Testis (tissue), 5 donors: ENCODE measurements at places on chromosomes 1 and 21. TPM values are rescaled to one million over a fixed set of nuclear protein-coding genes. Genes with fewer than 3 reads are reported as not detected.

AIRE gene
- 0.16 TPM for polyA plus RNA-seq

CRYZL1 gene
- polyA plus RNA-seq: 75.7 TPM

GRCh38 chr21:34696121-34696520 is 27.3 kb downstream of the CLIC6 start:
- no peak for DNase-seq
- H3K4me1 ChIP-seq: no peaks in the 10 kb centered on the region
- H3K27me3 ChIP-seq: no peaks in the 10 kb centered on the region
- H3K27ac ChIP-seq: no peak overlapping the region

GRCh38 chr1:177227978-177228692 is 57.4 kb downstream of the BRINP2 start:
- H3K4me1 ChIP-seq: no peaks in the 10 kb centered on the region

- H3K4me1 ChIP-seq: no peaks in the 10 kb centered on the region
- no peaks in the 10 kb centered on the region for H3K36me3 ChIP-seq
- H3K27ac ChIP-seq: no peak overlapping the region
- no peak for DNase-seq
- no peaks in the 10 kb centered on the region for H3K27me3 ChIP-seq
Observed at GRCh38 chr1:15051882-15052528, 101.5 kb upstream of the TMEM51 start.

DNA sequence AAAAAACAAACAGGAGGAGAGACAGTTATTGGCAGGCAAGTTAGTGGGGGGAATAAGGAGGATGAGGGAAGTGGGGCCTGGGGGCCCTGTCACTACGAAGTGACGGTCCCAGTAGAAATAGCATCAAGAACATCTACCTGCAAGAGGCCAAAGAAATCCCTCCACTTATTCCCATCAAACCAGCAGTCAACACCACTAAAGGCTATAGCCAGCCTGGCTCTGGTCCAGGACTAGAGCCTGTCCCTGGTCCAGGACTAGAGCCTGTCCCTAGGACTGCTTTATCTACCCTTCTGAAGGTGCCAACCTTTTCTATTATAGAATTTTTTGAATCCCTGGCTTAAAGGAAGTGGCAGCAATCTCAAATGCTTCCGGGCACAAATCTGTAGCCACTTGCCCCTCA is 3.2 kb downstream of the KLF18 start:
- no peaks in the 10 kb centered on the region for H3K4me1 ChIP-seq
- DNase-seq: no peak

DNA sequence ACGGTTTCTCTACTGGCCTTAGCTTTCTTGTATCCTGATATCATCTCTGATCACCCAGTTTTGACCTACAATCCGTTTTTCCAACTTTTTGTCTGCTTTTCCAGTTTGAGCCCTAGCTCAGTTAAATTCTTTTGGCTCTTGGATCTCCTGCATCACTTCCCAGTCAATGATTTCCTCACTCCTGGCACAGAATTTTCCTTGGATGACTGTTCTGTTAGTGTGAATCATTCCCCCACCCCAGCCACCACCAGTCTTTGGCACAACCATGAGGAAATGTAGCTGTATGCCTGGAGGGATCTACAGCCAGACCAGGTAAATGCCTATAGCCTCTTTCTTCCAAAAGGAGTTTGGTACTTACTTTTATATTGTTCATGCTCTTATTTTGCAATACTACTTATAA is 187.2 kb upstream of the PTGFR start:
- H3K4me1 ChIP-seq: no peaks in the 10 kb centered on the region
- H3K27ac ChIP-seq: no peak overlapping the region
- DNase-seq: no peak
- no peak overlapping the region for H3K4me3 ChIP-seq

RNU1-1 gene
- 18.9 TPM for polyA plus RNA-seq

LCE1B gene
- polyA plus RNA-seq: not detected

DNA sequence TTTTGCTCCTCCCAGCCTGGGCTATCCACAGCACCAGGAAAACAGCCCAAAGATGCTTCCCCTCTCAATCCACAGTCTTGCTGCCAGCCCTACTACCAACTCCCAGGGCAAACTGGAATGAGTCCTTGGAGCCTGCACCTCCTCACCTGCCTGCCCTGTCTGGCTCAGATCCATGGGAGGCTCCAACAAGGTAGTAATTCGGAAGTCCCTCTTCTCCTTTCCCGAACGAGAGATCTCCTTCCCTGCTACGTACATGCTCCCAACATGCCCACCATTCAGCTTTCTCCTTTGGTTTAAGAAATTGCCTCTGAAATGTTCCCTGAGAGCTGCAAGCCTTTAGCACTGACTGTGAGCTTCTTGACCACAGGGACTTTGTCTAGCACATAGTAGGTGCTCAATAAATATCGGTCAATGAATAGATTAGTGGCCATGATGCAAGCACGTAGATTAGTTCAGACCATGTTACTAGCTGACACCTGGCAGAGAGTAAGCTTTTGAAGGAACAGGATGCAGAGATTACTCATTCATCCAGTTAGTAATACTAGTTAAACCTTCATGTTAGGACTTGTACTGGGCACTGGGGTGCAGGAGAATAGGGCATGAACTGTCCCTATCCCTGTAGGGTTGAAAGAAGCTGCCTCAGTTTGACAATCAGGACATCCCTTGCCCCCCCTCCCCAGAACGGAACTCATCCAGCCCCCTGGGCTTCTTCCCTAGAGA is 80.1 kb downstream of the DISP3 start:
- H3K4me3 ChIP-seq: no peak overlapping the region
- DNase-seq: no peak

- no peaks in the 10 kb centered on the region for H3K36me3 ChIP-seq
- no peaks in the 10 kb centered on the region for H3K4me1 ChIP-seq
- no peak for DNase-seq
Observed at GRCh38 chr1:71413441-71414175, 332.8 kb upstream of the ZRANB2 start.

- H3K27ac ChIP-seq: no peak overlapping the region
- no peaks in the 10 kb centered on the region for H3K27me3 ChIP-seq
- H3K4me3 ChIP-seq: no peak overlapping the region
- no peaks in the 10 kb centered on the region for H3K4me1 ChIP-seq
- H3K36me3 ChIP-seq: no peaks in the 10 kb centered on the region
Observed at GRCh38 chr1:10850026-10850425, 53.6 kb upstream of the CASZ1 start.

C1QA gene
- 142 TPM for polyA plus RNA-seq

DNA sequence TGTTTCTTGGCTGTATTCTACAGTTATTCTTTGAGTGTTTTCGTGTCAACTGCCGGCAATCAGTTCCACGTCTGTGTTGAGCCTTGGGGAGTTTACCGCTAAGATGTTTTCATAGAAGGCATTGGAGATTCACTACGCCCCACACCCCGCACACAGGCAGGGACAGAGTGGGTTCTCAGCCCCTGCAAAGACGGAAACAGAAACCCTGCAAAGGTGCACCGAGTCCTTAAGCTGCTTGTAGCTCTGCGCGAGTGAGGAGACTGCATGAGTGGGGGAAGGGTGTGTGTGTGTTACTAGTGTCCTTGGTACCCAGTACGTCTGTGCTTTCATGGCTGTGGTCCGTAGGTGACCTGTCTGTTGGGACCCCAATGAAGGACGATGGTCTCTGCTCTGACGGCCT is 1.9 kb downstream of the LHX4 start:
- H3K36me3 ChIP-seq: no peaks in the 10 kb centered on the region
- no peak for DNase-seq
- H3K4me3 ChIP-seq: no peak overlapping the region
- H3K4me1 ChIP-seq: peaks cover 19% of the 10 kb centered on the region
- no peaks in the 10 kb centered on the region for H3K27me3 ChIP-seq

PROK1 gene
- 85.5 TPM for polyA plus RNA-seq

- H3K36me3 ChIP-seq: no peaks in the 10 kb centered on the region
- H3K4me1 ChIP-seq: peaks cover 4% of the 10 kb centered on the region
- H3K27me3 ChIP-seq: no peaks in the 10 kb centered on the region
- no peak overlapping the region for H3K27ac ChIP-seq
- H3K4me3 ChIP-seq: no peak overlapping the region
Observed at GRCh38 chr1:109901524-109902145, 9.0 kb upstream of the CSF1 start.

GRCh38 chr21:32403201-32403777 is 9.2 kb upstream of the EVA1C start:
- H3K36me3 ChIP-seq: no peaks in the 10 kb centered on the region
- no peaks in the 10 kb centered on the region for H3K27me3 ChIP-seq
- H3K27ac ChIP-seq: no peak overlapping the region
- H3K4me3 ChIP-seq: no peak overlapping the region
- peak; percentile 81 for DNase-seq

- H3K27ac ChIP-seq: no peak overlapping the region
- no peak overlapping the region for H3K4me3 ChIP-seq
- no peaks in the 10 kb centered on the region for H3K36me3 ChIP-seq
- DNase-seq: no peak
Observed at GRCh38 chr1:162025541-162025940, 1.9 kb upstream of the OLFML2B start.

DNA sequence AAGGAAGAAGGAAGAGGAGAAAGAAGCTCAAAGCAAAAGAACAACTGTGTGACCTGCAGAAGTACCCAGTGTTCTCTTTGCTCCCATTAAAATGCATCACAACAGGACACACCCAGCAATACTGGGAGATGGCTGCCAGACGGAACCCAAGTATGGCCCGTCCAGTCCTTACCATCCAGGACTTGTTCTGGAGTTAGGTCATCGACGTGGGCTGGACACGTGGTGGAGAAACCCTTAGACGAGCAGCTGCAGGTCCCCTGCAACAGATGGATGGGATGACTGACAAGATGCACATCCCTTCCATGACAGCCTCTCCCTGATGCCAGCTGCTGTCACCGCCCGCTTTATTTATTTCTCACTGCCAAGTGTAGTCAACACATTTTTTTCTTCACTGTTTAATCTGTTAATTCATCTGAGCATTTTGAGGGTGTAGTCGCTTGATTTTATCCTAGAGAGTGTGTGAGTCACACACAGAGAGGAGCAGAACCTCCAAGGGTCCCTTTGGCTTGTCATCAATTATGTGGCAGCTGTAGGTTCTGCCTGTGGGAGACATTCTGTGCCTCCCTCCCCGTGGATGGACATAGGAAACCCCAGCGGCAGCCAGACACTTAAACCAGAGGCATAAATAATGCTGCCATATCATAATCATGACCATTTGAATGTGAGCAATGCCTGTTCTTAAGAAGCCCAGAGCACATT is 80.9 kb downstream of the ABCA4 start:
- no peak overlapping the region for H3K4me3 ChIP-seq
- H3K27ac ChIP-seq: no peak overlapping the region
- H3K36me3 ChIP-seq: no peaks in the 10 kb centered on the region
- DNase-seq: peak; percentile 37
- no peaks in the 10 kb centered on the region for H3K27me3 ChIP-seq

- peak overlapping the region; percentile 80 for H3K27ac ChIP-seq
- H3K36me3 ChIP-seq: no peaks in the 10 kb centered on the region
- H3K4me3 ChIP-seq: peak overlapping the region; percentile 89
- H3K4me1 ChIP-seq: peaks cover 23% of the 10 kb centered on the region
- DNase-seq: no peak
- H3K27me3 ChIP-seq: no peaks in the 10 kb centered on the region
Observed at GRCh38 chr1:10398278-10398733, 558 bp upstream of the PGD start.

DNA sequence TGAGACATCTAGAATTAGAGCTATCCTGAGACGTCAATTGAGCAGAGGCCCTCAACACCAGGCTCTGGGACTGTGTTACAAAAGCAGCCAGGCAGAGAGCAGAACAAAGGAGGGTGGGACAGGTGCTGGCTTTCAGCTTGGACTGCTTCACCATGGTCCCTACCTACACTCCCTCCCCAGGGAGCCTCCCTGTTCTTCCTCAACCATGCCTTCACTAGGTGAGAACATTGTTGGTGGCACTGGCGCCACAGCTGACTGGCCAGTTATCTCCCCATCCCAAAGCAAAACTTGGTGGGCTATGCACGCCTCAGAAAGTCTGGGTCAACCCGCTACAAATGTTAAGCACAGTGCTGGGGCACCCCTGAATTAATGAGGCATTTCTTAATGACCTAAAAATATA is 87.8 kb downstream of the NMNAT2 start:
- H3K27ac ChIP-seq: no peak overlapping the region
- no peaks in the 10 kb centered on the region for H3K36me3 ChIP-seq
- H3K4me1 ChIP-seq: peaks cover 26% of the 10 kb centered on the region
- H3K4me3 ChIP-seq: no peak overlapping the region

ADGRL2 gene
- polyA plus RNA-seq: 13.8 TPM

CYP4A22 gene
- 0.22 TPM for polyA plus RNA-seq

DNA sequence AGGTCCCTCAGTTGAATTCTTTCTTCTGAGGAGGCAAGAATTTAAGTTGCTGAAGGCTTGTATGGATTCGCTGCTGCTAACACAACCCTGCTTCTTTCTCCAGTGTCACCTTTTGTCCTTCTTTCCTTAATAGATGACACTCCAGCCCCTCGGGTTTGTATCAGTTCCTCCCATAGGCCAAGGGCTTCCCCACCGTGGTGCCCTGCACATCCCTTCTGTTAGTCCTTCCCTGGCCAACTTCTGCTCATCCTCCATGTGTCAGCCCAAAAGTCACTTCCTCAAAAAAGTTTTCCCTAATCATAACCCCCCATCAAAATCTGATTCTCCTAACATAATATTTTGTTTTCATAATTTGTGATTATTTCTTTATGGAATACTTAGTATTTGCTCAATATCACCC is 190.4 kb downstream of the RHOU start:
- no peak overlapping the region for H3K4me3 ChIP-seq
- H3K27me3 ChIP-seq: no peaks in the 10 kb centered on the region
- no peaks in the 10 kb centered on the region for H3K36me3 ChIP-seq
- no peaks in the 10 kb centered on the region for H3K4me1 ChIP-seq
- no peak overlapping the region for H3K27ac ChIP-seq

DNA sequence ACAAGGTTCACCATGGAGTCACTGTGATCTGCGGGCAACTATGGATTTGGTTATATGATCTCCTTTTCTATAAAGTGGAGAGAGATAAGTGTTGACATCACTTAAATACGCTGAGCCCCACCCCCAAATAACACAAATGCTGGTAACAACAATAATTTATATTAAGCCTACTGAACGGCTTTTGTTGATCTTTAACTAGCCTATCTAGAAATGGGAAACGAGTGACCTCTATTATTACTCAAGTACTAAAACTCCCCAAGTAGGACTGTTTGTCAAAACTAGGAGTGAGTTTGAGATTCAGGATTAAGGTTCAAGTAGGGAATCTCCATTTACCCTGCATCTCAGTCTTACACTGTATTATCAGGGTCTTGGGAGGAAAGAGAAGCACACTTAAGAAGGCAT is 52.2 kb downstream of the MAP3K7CL start:
- H3K27me3 ChIP-seq: no peaks in the 10 kb centered on the region
- H3K27ac ChIP-seq: peak overlapping the region; percentile 75
- H3K36me3 ChIP-seq: no peaks in the 10 kb centered on the region
- H3K4me1 ChIP-seq: peaks cover 10% of the 10 kb centered on the region
- DNase-seq: no peak

DNA sequence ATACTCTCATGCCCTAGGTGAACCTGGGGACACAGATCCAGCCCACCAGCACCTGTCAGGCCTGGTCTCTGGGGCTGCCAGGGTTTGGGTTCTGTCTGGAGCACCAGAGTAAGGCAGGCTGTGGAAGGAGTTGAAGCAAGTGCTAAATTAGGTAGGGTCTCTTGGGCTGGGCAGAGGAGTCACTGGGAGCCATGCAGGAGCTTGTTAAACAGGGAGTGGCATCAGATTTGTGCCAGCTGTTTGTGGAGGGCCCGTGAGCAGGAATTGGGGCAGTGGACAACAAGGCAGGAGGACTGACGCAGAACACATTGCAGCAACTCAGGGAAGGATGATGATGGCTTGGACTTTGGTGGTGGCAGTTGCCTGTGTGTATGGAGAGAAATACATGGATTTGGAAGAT is 56.3 kb downstream of the PTPRF start:
- no peaks in the 10 kb centered on the region for H3K4me1 ChIP-seq
- no peak overlapping the region for H3K27ac ChIP-seq
- no peaks in the 10 kb centered on the region for H3K36me3 ChIP-seq
- no peaks in the 10 kb centered on the region for H3K27me3 ChIP-seq
- no peak overlapping the region for H3K4me3 ChIP-seq
- DNase-seq: no peak

COL18A1 gene
- 53.2 TPM for polyA plus RNA-seq
